ENCODE measurements at places on chromosomes 3 and 15.

GRCh38 chr3:28103861-28104260 lies 137.6 kb upstream of the CMC1 start:
- no peak for DNase-seq

DNA sequence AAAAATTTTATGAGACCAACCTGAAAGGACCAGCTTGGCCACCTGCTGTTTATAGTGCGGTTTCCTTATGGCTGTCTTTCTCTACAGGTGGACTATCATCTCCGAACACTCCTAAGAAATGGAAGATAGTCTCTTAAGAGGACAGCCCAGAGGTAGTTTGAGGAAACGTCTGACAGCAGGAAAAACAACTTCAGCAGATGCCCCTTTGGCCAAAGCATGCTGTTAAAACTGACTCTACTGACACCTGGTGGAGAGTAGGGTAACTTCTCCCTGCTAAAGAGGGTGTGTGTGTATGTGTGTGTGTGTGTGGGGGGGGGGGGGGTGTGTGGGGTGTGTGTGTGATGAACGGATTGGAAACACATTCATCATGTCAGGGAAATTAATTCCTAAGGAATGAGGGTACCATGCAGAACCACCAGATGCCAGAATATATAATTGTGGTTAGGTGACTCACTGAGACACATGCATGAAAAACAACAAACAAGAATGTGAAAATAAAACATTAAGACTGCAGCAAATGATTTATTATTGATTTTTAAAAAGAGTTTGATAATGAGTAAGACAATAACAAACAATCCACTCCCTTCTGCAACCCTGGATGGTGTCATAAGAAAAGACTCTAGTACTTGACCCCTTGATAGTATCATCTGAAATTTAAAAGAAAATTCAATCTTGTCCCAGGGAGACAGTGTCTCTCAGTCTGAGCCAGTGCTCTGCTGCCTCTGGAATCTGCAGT lies 256.5 kb downstream of the THRB start:
- peak; percentile 39 for DNase-seq

GRCh38 chr3:183375787-183376186 lies 52.6 kb downstream of the MCF2L2 start:
- DNase-seq: no peak

DNA sequence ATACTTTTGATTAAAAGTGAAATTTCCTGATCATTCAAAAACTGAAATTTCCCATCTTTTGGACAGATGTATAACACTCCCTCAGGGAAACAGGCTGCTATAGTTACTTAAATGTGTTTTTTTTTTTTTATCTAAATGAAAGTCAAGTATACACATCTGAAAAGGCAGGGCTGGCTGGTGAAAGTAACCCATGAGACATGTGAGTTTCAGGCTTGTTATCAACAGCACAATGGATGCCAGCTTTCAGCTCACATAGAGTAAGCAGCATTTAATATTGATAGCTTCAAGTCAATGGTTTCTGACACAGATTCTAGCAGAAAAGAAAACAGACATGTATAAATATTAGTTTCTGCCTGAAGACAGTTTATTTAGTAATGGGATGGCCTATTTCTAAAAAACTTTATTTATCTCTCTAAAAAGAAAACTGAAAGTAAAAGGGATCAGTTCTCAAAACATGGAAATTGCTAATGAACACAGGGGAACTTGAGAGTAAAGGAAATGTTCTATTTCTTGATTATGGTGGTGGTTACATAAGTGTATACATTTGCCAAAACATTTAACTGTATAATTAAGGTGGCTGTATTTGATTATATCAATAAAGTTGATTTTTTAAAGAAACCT lies 89.7 kb upstream of the CMC1 start:
- no peak for DNase-seq

DNA sequence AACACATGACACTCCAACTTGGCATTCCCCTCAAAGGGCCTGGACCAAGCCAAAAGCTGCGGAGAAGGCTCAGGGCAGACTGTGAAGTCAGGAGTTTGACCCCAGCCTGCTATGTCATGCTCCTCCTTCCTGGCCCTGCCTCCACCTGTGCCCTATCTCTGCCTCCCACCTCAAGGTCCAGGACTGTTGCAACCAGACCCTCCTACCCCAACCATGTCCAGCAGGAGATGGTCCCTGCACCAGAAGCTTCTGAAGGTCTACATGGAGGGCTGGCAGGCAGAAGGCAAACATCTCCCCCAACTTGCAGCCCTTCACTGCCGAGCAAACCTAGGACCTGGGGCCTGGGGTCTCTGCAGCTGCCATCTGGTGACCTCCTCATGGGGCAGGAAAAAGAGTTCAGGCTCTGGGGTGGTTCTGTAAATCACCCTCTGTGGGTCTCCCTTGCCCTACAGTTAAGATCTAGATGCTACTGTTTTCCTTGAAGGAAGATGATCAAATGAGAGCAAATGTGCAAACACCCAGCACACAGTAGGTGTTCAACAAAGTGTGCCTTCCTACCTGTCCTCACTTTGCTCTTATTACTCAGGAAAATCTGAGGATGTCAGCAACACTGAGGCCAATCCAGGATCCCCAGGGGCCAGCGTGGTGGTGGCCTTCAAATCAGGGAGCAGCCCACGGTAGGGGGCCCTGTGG lies 11.5 kb upstream of the CSK start:
- no peak for DNase-seq

Data from WTC11 (cell line).